Fibroblast of upper back skin (primary cell): ENCODE measurements at places on chromosomes 4 and X.
A peak's percentile ranks its signal among the peaks of the same experiment; 100 is the strongest.

- peak; percentile 59 for DNase-seq
Observed at GRCh38 chr4:173478201-173478912, 51.7 kb downstream of the HAND2 start.

DNA sequence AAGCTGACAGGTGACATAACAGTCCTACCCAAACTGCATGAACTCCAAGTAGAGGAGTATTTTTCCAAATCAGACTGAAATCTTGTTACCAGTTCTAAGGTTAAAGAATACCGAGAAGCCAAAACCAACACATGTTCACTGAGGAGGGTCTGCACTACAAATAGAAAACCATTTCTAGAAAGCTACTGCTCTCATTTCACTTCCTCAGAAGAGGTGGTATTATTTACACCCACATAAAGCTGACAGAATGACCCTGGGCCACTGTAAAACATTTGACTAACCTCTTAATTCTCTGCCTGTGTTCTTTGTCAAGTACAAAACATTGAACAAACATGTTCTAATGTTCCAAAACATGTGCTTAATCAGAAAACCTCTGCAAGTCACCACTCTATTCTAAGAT is 95.8 kb downstream of the IQCM start:
- DNase-seq = no peak

DNA sequence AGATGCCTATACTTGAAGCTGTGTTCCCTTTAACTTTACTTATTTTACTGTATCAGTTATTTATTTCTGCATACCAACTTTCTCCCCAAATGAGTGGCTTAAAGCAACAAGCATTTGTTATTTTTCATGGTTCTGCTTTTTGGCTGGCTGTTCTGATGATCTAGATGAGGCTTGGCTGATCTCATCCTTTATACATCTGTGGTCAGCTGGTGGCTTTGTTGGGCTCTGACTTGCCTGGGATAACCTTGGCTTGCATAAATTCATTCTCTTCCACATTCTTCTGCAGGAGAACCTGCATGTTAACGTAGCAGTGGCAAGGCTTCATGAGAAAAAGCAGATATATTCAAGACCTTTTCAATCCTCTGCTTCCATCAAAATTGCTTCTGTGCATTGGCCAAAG is 1317.6 kb downstream of the ADGRL3 start:
- DNase-seq = peak; percentile 0

GRCh38 chr4:76596713-76597112 is 161.7 kb downstream of the SHROOM3 start:
- no peak for DNase-seq

DNA sequence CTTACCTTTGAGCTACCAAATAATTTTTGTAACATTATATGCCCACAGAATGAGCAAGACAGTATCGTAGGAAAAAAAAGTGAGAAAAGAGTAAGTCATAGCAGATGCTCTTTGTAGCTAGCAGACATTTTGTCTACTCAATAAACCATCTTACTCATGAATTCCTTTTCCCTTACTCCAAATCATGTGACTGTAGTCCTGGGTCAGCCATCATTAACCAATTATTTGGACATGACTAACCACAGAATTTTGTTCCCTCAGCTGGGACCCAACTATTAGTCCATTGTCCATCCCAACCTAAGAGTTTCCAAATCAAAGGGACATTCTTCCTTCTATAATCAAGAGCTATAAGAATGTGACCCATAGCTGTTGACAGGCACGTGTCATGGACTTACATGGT is 11.4 kb downstream of the UBE2D3 start:
- peak; percentile 88 for DNase-seq

DNA sequence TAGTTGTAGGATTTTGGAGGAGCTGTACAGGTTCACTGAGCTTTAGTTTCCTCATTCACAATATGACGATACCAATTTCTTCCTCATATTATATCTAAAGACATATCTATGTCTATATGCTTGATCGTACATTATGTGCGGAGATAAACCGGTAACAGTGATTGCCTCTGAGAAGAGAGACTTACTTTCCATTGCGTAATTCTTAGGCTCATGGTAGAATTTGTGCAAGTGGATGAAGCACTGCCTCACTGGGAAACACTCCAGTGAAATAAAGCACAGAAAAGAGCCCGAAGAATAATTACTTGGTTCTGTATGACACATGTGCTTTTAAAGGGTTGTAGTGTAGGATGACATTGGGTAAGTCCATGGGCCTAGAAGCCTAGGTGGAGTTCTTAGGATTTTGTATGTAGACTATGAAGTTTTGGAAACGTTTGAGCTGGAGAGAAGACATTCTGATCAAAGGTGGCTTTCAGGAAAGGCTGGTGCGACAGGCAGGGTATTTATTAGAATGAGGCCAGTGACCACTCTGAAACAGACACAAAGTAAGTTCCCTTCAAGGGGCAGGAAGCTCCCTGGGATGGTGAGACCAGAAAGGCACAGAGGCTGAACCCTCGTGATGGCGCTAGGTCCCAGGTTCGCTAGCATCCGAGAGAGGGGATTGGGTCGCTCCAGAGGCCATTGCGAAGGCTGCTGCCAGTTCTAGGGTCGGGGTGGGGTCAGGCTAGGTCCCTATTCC is 649 bp upstream of the VBP1 start:
- no peak for DNase-seq

DNA sequence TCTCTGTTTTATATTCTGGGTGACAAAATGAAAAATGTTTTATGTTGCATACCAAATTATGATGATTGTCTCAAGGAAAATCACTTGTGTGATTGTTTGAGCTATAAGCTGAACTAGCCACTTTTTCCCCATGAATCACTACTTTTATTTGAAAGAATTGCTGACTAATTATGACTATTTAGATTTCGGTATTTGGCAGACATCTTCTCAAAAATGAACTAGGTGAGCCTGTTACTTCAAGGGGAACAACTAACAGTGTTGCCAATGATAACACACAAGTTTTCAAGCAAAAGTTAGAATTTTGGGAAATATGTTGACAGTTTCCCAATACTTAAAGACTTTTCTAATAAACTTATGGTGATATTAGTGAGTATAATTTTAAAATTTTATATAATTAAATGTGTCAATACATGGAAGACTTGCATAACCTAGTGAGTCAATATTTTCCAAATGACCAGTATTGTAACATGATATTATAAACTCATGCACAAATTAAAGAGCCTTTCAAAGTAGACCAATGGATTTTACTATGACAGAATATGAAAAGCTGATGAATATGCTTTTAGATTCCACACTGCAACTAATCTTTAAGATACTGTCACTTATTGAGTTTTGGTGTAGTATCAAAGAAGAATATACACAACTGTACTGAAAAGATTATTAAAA is 187.7 kb upstream of the GATB start:
- DNase-seq = peak; percentile 17

GRCh38 chrX:129606918-129607317 is 47.8 kb downstream of the APLN start:
- DNase-seq = peak; percentile 44

DNA sequence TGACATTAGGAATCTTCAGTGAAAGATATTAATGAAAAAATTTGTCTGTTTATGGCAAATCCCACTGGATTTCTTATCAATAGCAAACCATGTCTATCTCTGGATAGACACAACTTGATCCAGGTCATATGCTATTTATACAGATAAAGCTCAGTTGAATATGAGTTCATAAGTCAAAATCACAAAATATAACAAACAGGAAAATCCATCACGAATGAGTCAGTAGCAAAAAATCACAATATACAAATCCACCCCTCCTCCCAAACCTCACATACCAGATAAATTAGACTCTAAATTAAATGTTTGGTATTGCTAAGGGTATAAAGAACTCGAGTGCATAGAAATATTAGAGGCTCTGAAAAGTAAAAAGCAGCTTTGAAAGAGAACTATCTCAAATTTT is 420.5 kb downstream of the TLL1 start:
- peak; percentile 47 for DNase-seq

DNA sequence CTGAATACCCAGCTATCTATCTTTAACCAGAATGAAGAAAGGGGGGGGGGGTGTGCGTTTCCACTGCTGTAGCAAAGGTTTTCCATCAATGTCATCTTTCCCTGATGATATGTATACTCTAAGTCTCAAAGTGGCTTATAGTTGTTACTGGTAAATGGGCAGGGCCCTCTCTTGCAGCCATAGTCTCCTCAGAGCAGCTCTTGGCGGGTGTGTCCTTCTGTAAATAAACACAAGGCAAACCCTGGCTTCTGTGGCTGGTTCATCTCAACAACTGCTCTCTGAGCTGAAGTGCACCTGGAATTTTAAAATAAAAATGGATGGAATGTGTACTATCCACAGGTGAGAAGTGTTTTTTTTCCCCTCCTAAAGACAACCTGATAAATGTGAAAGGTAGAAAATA is 57.5 kb upstream of the SCML1 start:
- no peak for DNase-seq

DNA sequence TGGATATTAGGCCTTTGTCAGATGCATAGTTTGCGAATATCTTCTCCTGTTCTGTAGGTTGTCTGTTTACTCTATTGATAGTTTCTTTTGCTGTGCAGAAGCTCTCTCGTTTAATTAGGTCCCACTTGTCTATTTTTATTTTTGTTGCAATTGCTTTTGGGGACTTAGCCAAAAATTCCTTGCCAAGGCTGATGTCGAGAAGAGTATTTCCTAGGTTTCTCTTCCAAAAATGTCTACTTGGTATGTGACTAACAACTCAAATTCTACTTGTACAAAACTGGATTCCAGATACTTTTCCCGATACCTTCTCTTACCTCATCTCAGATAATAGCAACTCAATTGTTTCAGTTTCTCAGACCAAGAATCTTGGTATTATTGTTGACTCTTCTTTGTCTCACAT is 142.4 kb upstream of the GLRA2 start:
- no peak for DNase-seq

GRCh38 chr4:152245680-152246079 is 290.2 kb downstream of the FBXW7 start:
- DNase-seq = peak; percentile 12

- no peak for DNase-seq
Observed at GRCh38 chrX:134632355-134632754, 25.9 kb downstream of the PLAC1 start.

GRCh38 chr4:63296773-63297172 is 1112.5 kb downstream of the TECRL start:
- no peak for DNase-seq

DNA sequence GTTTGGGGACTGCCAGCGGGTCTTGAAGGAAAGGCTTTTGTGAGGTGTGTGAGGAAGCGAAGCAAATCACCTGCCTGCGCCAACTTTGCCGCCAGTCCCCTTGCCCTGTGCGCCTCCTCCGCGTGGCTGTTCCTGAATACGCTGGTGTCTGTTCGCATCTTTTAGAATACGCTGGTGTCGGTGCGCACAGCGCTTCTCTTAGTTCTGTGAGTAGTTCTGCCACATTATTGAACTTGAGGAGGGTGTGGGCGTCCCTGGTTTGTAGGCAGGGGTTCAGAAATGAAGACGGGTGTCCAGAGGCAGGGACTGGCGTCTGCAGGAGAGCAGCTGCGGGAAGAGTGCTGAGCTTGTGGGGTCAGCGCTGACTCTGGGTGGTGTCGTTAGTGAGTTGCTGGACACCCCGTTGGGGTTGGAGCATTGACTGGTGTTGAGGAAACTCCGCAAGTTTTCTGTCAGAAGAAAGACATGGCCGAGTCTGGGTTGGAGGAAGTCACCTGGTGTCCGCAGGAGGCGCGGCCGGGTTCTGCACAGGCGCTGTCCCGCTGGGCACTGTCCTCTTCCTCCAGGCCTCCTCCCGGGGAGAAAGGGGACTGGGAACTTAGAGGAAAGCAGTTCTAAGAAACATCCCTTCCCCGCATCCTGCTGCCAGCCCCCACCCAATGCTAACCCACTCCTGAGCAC is 930 bp downstream of the ZNF718 start:
- DNase-seq = peak; percentile 1

GRCh38 chrX:110242371-110242770 is 75.5 kb downstream of the AMMECR1 start:
- DNase-seq = no peak
